ENCODE measurements at places on chromosomes 1 and 21.

GRCh38 chr1:156471496-156472490 is 28.8 kb downstream of the MEF2D start:
- DNase-seq: peak; percentile 97

GRCh38 chr1:36816348-36816747 is 218.0 kb downstream of the GRIK3 start:
- peak; percentile 56 for DNase-seq

DNA sequence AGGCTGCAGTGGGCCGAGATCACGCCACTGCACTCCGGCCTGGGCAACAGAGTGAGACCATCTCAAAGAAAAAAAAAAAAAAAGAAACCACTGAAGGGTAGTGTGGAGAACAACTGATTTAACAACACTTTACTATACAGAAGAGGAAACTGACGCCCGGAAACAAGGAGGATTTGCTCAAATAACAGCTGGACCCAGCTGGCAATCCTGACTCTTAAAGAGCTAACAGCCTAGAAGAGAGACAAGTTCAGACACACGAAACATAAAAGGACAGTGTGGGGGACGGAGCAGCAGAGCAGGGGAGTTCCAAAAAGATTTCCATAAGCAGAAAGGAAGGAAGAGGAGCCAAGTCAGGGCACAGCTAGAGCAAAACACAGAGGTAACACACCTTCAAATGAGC is 4.4 kb downstream of the ECHDC2 start:
- no peak for DNase-seq

GRCh38 chr1:109837852-109838570 is 72.6 kb upstream of the CSF1 start:
- DNase-seq: no peak

- no peak for DNase-seq
These were observed 140.8 kb downstream of the KAZN start for GRCh38 chr1:14739082-14739832.

GRCh38 chr21:44057960-44058651 is 46.0 kb downstream of the TRAPPC10 start:
- no peak for DNase-seq

DNA sequence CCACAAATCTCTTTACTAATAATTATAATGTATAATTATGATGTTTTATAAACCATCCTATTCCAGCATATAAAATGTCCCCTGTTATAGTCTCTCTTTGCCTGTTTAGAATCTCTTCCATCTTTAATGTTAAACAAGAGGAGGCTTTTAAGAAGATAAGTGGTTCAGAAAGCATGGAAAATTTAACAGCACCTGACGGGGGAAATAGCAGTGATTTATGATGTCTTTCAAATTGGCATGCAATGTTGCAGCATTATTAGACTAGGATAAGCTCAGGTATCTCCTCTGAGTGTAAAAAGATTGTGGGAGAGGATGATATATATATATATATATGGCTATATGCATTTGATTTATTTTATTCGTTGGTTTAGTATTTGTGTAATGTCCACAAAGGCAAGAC is 24.4 kb downstream of the GIPC2 start:
- DNase-seq: no peak
